ENCODE measurements at places on chromosomes 3 and 15.

DNA sequence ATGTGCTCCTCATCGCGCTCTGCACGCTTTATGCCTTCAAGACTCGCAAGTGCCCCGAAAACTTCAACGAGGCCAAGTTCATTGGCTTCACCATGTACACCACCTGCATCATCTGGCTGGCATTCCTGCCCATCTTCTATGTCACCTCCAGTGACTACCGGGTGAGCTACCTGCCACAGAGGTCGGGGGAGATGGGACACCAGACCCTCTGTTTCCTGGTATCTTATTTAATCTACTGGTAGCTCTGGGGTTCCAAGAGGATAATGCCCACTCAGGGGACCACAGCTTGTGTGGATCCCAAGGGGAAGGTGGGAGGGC lies 9.1 kb downstream of the GRM2 start:
- no peak for DNase-seq

DNA sequence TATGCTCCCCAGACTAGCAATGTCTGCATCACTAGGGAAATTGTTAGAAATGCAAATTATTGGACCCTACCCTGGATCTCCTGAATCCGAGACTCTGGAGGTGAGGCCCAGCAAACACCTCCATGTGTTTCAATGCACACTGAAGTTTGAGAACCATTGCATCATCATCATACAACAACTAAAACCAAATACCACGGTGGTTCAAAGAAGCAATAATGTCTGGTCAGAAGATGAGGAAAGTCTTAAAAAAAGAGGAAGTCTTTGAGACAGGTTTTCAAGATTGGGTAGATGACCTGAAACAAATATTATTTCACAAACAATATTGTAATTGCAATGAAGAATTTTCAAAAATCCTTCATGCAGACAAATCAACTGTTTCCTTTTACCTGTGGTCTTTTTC lies 60.3 kb upstream of the TRA2B start:
- no peak for DNase-seq

- peak; percentile 75 for DNase-seq
These were observed 41.6 kb upstream of the GALNT15 start for GRCh38 chr3:16132928-16133327.

DNA sequence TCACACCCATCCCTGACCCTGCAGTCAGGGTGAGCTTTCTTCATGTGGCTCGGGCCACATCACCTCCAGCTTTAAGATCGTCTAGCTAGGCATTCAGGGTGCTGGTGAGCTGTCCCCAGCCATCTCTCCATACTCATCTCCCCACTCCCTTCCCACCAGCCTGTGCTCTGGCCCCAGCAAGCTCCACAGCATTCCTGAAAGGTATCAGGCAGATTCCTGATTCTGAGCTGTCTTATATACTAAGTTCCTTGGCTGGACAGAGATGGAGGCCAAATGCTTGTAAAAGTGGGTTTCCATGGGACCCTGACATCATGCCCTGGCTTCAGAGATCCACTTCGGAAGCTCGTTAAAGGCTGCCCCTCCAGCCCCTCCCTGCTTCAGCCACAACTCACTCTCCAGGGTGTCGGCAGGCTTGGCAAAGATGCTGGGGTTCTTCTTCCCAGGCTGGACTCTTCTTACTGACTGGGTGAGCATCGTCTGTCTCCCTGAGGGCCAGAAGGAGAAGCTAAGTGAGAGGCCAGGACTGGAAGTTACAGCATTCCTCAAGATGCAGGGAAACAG lies 3.9 kb downstream of the CILP start:
- DNase-seq, result no peak

GRCh38 chr15:52397118-52397517 lies 101.5 kb upstream of the MYO5C start:
- DNase-seq, result no peak

GRCh38 chr15:71753346-71753745 lies 57.0 kb upstream of the NR2E3 start:
- DNase-seq, result no peak

GRCh38 chr15:50182219-50183013 lies 420 bp downstream of the SLC27A2 start:
- DNase-seq, result no peak

DNA sequence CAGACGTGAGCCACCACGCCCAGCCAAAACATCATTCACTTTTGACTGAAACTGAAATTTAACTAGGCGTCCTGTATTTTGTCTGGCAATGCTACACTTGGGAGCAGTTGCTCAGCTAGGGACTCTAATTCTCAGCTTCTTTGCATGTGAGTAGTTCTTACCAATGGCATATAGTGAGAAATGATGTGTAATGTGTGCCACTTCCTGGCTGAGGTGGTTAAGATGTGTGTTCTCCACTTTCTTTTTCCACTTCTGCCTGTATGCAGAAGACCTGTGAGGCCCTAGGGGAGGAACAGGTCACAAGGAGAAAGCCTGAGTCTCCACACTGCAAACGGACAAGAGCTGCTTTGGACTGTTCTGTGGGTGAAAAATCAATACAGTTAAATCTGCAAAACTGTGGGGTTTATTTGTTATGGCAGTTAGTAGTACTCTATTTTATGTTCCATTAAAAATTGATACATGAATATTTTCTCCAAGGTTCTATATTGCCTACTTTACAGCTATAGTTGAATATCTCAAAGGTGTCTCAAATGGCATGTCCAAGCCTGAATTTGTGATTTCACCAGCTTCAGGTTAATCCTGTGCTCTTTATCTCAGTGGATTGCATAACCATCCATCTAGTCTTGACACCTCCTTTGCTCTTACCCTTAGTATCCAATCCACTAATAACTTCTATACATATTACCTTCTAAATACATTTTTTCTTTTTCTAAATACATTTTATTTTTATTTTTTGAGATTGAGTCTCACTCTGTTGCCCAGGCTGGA lies 59.3 kb downstream of the NR1D2 start:
- DNase-seq, result no peak

GRCh38 chr3:78974181-78974790 lies 793.5 kb downstream of the ROBO1 start:
- peak; percentile 47 for DNase-seq

- DNase-seq, result no peak
These were observed 27.5 kb downstream of the ESYT3 start for GRCh38 chr3:138461896-138462295.

DNA sequence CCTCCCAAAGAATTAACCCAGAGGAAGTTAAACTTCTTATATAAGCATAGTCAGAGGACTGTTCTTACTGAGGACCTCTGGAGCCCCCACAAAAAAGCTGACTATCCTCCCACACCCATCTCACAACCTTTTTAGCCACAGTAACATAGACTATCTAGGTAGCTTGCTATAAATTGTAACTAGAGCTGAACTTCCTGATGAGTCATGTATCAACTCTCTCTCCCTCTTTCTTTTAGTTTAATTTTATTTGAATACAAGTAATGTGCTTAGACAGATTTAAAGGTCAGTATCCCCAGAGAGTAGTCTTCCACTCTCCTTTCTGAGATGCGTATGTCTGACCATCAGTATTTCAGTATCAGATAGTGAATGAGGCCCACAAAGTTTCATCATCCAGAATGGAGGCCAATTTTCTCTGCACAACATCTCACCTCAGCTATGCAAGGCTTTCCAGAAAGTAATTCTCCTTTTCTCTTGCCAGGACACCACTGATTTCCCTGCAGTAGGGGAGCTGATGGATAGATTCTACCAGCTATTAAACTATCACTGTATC lies 104.0 kb upstream of the MYRIP start:
- DNase-seq, result no peak

DNA sequence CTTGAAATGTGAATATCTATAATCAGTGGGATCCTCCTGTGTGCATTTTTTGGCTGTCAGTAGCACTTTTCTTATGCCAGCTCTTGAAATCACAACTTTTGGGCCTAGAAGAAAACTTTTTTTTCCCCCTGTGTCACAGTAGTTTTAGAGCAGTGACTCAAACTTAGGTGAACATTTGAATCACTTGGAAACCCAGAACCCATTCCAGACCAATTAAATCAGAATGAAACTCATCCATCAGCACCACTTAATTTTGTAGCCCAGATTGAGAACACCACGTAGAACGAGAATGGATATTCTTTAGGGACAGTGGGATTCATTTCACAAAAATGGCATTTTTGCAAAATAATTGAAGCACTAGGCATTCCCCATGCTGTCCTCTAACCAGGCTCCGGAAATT lies 224.8 kb upstream of the NANOGP8 start:
- peak; percentile 47 for DNase-seq

GRCh38 chr3:197372047-197372661 lies 73.7 kb upstream of the DLG1 start:
- peak; percentile 89 for DNase-seq

DNA sequence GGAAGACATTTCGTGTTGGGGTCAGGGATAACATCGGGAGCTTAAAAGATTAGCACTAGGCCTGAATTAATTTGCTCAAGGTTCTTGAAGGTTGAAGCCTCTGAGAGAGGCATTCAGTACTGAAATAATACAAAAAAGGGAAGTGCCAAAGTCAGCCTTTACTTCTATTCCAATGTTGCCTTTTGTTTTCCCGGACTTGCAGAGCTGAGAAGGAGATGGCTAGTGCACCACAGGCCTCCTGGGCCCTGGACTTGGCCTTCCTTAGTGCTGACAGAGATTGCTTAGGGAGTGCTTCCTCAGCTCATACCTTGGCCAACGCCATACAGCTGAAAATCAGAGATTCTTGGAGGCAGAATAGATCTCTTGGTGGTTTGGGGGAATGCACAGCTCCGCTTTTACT lies 333.6 kb upstream of the TBL1XR1 start:
- DNase-seq, result no peak

DNA sequence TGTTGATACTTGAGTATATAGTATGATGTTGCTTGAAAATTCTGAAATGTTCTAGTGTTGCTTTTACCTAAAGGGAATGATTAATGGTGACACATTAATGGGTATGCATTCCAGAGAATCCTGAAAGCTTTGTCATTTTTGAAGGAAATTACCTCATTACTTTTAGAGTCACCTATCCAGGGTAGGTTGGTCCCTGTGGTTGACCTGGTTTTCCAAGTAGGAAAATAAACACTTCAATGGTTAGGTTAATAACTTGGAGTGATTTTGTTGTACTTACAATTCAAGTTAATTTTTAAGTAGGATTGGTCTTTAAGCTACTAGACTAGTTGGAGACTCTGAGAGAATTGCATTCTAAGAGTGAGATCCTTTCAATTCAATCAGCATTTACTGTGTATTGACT lies 31.0 kb downstream of the MITF start:
- no peak for DNase-seq

- no peak for DNase-seq
These were observed 107.5 kb downstream of the RASA2 start for GRCh38 chr3:141594357-141594756.

- DNase-seq, result no peak
These were observed 8.2 kb upstream of the VGLL4 start for GRCh38 chr3:11651900-11652299.

GRCh38 chr3:73461547-73461946 lies 163.2 kb downstream of the PDZRN3 start:
- DNase-seq, result no peak

DNA sequence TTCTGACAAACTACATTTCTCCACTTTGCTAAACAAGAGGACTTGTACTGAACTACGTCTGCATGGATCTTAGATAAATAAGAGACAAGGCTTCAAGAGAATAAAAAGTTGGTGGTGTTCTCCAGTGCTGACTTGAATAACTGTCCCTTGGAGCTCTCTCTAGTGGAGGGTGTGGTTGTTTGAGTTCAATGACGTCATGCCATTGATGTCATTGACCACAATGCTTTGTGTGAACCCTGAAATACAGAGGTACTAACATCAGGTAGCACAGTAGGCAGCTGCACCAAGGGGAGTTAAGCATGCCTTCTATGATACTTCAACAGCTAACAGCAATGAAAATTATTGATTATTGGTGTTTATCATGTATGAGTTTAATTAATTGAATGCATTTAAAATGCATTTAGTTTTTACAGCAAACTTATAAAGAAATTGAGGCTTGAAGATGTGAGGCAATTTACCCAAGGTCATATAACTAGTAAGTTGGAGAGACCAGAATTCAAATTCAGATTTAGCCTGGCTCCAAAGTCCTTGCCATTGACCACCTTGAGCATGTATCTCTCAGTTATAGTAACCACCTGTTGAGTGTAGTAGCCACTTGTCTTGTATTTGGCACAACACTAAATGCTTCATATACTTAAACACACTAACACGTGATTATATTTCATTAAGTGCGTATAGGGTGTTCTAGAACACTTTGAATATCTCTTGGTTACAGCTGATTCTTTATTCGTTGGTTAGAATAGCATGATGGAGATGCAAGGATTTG lies 126.0 kb upstream of the ANKRD28 start:
- DNase-seq, result no peak

DNA sequence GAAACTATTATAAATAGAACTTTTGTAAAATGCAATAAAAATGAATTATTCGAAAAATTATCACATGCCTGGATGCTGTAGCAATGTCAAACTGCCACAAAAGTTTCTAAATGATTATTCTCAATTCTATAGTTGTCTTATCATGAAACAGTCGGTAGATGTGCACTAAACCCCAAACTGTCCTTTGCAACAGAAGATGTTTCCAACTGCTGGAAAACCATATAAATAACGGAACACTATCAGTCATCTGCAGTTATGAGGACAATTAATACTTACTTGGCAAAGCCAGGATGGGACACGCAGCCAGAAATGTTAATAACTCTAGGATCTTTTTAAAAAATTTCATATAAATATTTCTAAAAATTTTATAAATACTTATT lies 17.5 kb downstream of the EMC4 start:
- no peak for DNase-seq

DNA sequence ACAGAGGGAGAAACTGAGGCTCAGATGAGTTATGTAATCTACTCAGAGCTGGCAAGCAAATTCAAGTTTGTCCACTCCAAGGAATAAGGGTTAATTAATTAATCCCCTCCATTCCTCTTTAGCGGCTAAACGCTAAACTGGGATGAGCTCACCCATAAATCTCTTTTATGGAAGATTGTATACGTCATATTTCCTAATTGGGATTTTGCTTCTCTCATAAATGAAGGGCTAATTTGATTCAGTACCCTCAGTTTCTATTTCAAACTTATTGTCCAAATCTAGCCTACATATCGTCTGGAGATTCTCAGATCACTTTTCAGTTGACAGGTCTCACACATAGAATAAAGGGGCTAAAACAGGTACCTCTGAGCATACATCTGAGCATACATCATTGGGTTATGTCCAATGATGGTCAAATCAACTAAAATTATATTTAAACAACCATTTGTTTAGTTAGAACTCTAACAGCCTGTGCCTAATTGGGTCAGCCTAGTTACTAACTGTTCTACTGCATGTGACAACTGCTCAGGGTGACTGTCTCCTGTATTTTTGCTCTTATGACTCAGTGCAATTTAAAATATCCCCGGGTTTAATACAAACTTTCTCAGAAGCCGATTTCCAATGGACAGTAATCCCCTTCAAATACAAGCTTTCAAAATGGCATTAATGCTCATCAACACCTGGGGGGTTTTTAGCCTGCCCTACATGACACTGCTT lies 57.6 kb upstream of the PLXND1 start:
- no peak for DNase-seq

GRCh38 chr15:96700555-96700954 lies 370.1 kb downstream of the NR2F2 start:
- no peak for DNase-seq

GRCh38 chr15:75362642-75363249 lies 5.7 kb downstream of the MAN2C1 start:
- DNase-seq, result no peak

- no peak for DNase-seq
These were observed 11.2 kb downstream of the NUP210 start for GRCh38 chr3:13408890-13409289.

GRCh38 chr3:88996691-88997090 lies 110.7 kb upstream of the EPHA3 start:
- DNase-seq, result no peak

GRCh38 chr3:69200384-69201068 lies 78.1 kb upstream of the LMOD3 start:
- no peak for DNase-seq

- no peak for DNase-seq
These were observed 222.5 kb downstream of the NR2F2 start for GRCh38 chr15:96553006-96553405.
